NK-92 treated with Interleukin-12 subunit alpha and Interleukin-12 subunit beta, amount 100 ng/mL, for 24 hours (cell line): ENCODE measurements at places on chromosomes 7 and 10.

DNA sequence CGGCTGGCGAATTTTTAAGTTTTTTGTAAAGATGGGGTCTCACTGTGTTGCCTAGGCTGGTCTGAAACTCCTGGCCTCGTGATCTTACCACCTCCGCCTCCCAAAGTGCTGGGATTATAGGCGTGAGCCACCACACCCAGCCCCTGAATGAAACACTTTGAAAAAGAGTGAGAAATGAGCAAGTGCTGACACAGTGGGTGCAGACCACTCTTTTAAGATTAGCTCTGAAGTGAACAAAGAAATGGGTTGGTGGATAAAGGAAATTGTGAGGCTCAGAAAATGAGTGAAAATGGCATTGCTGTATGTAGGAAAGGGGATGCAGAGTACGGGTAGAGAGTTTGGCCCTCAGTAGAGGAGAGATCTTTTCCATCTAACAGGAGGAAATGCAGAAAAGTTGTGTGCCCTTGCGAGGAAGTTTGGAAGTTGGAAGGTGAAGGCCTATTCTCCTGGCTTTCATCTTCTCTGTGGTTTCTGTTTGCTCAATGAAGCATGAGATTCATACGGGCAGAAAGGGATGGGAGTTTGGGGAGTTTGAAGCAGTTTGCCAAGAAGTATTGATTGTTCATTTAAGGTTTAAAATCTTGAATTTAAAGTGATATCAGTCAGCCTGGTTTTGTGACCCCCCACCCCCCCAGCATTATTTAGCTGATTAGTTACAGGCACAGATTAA lies 11.0 kb downstream of the MAPK8 start:
- DNase-seq: no peak

DNA sequence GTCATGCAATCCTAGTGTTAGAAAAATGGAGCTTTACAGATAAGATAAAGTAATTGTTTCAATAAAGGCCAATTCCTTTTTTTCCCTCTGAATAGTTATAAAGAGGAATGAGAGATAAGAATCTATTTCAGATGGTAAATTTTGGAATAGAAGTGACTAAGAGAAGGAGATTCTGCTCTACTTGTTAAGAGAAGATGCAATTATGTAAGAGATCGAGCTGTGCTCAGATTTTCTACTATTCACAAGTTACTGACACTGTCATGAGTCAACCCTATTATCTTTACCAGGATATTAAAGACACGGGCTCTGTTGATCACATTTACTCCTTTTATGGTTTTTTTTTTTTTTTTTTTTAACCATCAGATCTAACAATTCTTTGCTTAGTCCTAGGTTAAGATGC lies 511.3 kb downstream of the ARL4A start:
- no peak for DNase-seq

DNA sequence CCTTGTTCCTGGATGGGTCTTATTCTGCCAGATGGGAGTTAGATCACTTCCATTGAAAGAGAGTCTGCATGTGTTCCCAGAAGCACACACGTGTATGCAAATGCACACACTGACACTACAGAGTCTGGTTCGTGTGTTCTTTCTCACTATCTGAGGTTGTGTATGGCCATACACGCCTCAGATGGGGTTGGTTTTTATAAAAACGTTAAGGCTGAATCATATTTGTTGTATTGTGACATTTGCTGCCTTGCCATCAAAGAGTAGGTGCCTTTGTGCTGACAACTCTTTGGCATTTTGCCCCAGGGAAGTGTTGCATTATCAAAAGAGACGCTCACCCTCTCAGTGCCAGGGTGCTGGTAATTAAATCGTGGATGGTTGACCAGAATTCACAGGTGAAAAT lies 37.7 kb upstream of the HDAC9 start:
- DNase-seq: no peak

DNA sequence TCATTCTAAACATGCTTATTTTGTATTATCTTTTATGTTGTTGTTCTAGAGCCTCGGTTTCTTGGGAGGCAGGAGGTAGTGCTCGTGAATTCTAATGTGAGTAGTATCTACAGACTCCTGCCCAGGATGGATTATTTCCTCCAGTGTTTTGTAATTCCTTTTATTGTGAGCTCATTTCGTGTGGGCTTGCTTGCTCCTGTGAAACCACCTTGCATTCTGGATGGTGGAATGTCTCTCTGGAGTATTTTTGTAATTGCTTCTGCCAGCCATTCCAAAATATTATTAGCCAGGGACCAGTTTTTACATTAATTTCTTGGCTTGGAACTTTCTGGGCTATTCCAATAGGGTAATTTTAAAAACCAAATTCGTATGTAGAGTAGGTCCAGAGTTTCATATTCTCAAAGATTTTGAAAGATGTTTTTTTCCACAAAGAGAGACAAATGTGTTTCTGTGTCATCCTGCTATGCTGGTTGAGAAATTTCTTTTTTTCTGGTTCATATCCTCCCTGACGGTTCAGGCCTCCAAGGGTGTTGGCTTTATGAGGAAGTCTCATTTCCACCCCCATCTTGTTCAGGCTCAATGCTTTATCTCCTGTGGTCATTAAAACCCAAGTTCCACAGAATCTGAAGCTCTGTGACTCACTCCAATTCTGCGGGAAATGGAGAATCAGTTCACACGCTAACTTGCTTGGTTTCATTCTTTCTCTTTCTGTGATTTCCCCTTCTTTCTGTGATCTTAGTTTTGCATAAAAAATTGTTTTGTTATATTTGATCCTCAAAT lies 41.7 kb upstream of the CALD1 start:
- no peak for DNase-seq

DNA sequence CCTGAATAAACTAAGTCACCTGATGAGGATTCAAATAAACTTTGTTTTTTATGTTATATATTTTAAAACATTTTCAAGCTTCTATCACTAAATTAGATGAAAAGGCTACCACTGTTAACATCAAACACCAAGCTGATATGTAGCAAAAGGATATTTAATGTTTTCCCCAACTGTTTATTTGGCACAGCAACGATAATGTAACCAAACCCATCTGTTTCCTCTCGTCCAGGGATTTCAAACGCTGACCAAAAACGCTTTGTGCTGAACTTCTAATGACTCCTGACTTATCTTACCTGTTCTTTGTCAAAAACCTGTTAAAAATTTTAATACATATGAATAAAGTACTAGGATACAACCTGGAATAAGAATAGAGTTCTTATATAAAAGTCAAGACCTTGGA lies 30.5 kb downstream of the DCLRE1A start:
- no peak for DNase-seq

- no peak for DNase-seq
These were observed 413.5 kb upstream of the SEMA3D start for GRCh38 chr7:85600395-85600794.
